ENCODE measurements at places on chromosomes 1 and 21. TPM values are rescaled to one million over a fixed set of nuclear protein-coding genes. Genes with fewer than 3 reads are reported as not detected.

Gene KRTAP10-1
- total RNA-seq: not detected

Gene DNAJC28
- total RNA-seq: 3.3 TPM

Gene RUSC1
- 67.1 TPM for total RNA-seq

Gene C8A
- not detected for total RNA-seq

Gene SLC27A3
- 72.7 TPM for total RNA-seq

Gene ROR1
- total RNA-seq: 6.7 TPM

Gene RNF115
- total RNA-seq: 13.1 TPM

Gene CFHR3
- not detected for total RNA-seq
